Left lung (tissue), 14 donors: ENCODE measurements at places on chromosomes 12 and 14. TPM values are rescaled to one million over a fixed set of nuclear protein-coding genes. Genes with fewer than 3 reads are reported as not detected.
A peak's percentile ranks its signal among the peaks of the same experiment; 100 is the strongest.

- H3K4me3 ChIP-seq, result no peak overlapping the region
- H3K27me3 ChIP-seq, result no peaks in the 10 kb centered on the region
- no peak for DNase-seq
These were observed 157.1 kb upstream of the TMTC1 start for GRCh38 chr12:29940811-29941210.

DNA sequence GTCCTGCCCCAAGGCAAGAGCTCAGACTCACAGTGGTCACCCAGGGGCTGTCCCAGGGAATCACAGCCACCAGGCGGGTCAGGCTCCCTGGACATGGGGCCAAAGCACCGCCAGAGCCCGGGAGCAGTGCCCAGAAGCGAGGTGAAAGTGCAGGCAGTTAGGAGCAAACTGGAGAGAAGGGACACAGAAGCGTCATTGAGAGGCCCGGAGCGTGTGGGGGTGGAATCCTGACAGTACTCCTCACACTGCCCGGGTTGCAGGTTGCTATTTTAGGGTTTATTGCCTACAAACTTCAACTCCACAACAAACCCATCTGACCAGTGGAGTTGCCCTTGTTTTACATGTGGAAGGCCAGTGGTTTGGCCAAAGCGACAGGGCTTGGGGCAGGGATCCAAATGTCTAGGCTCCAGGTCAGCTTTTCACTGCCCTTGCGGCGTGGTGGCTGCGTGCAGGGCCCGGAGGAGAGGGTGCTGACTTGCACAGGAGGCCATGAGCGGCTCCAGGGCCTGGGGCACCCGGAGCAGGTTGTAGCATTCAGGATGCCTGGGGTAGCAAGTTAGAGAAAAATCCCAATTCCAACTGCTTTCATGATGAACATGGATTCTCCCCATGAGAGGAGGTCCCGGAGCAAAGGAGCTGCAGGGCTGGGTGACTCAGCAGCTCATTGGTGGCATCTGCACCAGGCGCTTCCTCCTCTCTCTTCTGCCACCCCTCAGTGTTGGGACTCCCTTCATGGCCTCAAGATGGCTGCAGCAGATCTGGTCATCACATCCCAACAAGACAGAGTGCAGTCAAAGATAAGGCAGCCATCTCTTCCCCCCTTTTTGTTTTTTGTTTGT, 112.3 kb upstream of the NCOR2 start:
- H3K4me3 ChIP-seq, result no peak overlapping the region
- peaks cover 73% of the 10 kb centered on the region for H3K4me1 ChIP-seq
- no peaks in the 10 kb centered on the region for H3K27me3 ChIP-seq

- DNase-seq, result no peak
- no peaks in the 10 kb centered on the region for H3K27me3 ChIP-seq
- no peak overlapping the region for H3K4me3 ChIP-seq
- H3K36me3 ChIP-seq, result no peaks in the 10 kb centered on the region
These were observed 192.1 kb upstream of the GARIN6 start for GRCh38 chr12:99455350-99456035.

GRCh38 chr12:4241592-4241991, 32.0 kb upstream of the CCND2 start:
- peaks cover 30% of the 10 kb centered on the region for H3K27me3 ChIP-seq
- H3K4me3 ChIP-seq, result no peak overlapping the region
- no peak for DNase-seq

The WNT1 gene
- total RNA-seq, result not detected

- no peak overlapping the region for H3K4me3 ChIP-seq
- DNase-seq, result no peak
- H3K27me3 ChIP-seq, result no peaks in the 10 kb centered on the region
- no peak overlapping the region for H3K27ac ChIP-seq
- H3K36me3 ChIP-seq, result no peaks in the 10 kb centered on the region
These were observed 86.2 kb downstream of the HELB start for GRCh38 chr12:66388517-66388916.

DNA sequence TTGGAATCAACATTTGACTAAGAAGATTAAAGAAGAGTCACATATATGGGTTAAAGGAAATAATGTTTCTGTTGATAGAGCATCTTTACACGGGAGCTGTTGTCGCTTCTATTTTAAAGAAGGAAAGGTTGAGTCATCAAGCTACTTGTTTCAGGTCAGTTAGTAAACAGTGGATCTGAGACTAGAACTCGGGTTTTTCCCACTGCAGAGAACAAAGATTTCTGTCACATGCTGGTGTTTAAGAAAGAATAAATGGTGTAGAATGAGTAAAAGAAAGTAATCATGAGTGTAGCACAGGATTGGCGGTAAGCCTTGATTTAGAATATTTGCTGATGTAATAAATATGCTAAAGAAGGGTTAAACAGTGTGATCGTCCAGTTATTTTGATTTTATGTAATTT, 455.5 kb downstream of the AEBP2 start:
- H3K4me1 ChIP-seq, result no peaks in the 10 kb centered on the region
- H3K36me3 ChIP-seq, result no peaks in the 10 kb centered on the region
- no peak overlapping the region for H3K4me3 ChIP-seq
- H3K27ac ChIP-seq, result no peak overlapping the region
- H3K27me3 ChIP-seq, result no peaks in the 10 kb centered on the region

DNA sequence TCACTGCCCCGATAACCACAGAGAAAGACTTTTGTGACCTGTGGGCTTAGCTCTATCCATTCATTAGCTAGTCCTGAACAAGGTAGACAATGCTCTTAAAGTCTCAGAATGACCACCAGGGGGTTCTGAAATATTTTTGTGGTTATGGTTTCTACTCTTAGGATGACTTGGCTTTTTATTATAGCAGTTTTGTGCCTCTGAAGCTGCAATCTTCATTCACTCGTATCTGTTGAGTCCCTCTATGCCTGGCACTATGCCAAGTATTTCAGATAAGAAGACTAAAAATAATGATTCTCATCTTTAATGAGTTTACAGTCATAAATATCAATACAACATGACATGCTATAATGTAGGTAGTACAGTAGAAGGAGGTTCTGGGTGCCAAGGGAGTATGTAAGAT, 130.8 kb upstream of the TRHDE start:
- DNase-seq, result no peak
- no peak overlapping the region for H3K4me3 ChIP-seq
- H3K4me1 ChIP-seq, result no peaks in the 10 kb centered on the region
- no peaks in the 10 kb centered on the region for H3K27me3 ChIP-seq

GRCh38 chr12:62372825-62373224, 93.8 kb upstream of the MON2 start:
- no peak overlapping the region for H3K4me3 ChIP-seq
- H3K27ac ChIP-seq, result no peak overlapping the region
- H3K27me3 ChIP-seq, result no peaks in the 10 kb centered on the region
- peaks cover 10% of the 10 kb centered on the region for H3K4me1 ChIP-seq

DNA sequence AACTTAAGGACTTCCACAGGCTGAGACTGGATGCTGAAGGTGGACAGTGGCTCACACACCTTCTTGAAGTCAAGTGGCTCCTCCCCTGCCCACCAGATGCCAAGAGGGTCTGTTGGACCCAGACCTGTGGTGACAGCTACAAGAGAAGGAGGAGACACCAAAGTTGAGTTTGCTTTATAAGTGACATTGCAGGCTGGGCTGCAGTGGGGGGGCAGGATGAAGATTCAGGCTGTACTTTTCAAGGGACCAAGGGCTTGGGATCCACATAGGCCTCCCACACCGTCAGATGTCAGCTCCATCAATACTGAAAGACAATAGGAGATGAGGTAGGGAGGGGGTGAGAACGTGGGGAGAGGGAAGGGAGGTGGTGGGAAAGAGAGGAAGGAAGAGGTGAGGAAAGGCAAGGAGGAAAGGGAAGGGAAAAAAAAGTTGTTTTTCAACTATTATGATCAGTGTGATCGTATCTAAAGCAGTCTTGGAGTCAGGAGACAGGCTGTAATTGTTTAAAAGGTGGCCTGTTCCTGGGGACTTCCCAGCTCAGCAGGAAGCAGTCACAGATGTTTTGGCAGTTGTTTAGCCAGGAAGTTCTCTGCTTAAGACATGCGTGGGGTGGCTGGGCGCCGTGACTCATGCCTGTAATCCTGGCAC, 84.1 kb upstream of the RESF1 start:
- no peaks in the 10 kb centered on the region for H3K4me1 ChIP-seq
- H3K27ac ChIP-seq, result peak overlapping the region; percentile 74
- peak; percentile 58 for DNase-seq
- no peak overlapping the region for H3K4me3 ChIP-seq
- H3K27me3 ChIP-seq, result no peaks in the 10 kb centered on the region

- DNase-seq, result no peak
- H3K27ac ChIP-seq, result no peak overlapping the region
- H3K4me3 ChIP-seq, result no peak overlapping the region
These were observed 5.0 kb upstream of the FGF6 start for GRCh38 chr12:4450551-4451112.

- no peak for DNase-seq
- H3K36me3 ChIP-seq, result peaks cover 39% of the 10 kb centered on the region
- no peak overlapping the region for H3K4me3 ChIP-seq
- no peaks in the 10 kb centered on the region for H3K27me3 ChIP-seq
These were observed 112.4 kb downstream of the PPP1R12A start for GRCh38 chr12:79822475-79822874.

DNA sequence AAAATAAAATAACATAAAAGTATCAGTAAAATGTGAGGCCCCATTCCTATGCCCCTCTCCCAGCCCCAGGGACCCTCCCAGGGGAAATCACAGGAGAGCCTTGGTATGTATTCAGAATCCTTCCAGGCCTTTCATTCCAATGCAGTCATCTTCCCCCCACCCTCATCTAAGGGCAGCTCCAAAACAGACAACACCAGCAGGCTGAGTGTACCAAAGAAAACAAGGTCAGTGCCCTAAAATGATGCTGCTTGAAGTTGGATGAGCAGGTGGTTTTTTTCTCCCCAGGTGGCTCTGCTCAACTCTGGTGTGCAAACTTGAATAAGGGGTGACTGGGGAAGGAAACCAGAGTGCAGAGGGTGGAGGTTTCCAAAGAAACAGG, 56.2 kb downstream of the TSPAN9 start:
- H3K36me3 ChIP-seq, result no peaks in the 10 kb centered on the region
- DNase-seq, result peak; percentile 46
- no peak overlapping the region for H3K4me3 ChIP-seq
- H3K27ac ChIP-seq, result no peak overlapping the region
- H3K27me3 ChIP-seq, result peaks cover 32% of the 10 kb centered on the region
- peaks cover 53% of the 10 kb centered on the region for H3K4me1 ChIP-seq

DNA sequence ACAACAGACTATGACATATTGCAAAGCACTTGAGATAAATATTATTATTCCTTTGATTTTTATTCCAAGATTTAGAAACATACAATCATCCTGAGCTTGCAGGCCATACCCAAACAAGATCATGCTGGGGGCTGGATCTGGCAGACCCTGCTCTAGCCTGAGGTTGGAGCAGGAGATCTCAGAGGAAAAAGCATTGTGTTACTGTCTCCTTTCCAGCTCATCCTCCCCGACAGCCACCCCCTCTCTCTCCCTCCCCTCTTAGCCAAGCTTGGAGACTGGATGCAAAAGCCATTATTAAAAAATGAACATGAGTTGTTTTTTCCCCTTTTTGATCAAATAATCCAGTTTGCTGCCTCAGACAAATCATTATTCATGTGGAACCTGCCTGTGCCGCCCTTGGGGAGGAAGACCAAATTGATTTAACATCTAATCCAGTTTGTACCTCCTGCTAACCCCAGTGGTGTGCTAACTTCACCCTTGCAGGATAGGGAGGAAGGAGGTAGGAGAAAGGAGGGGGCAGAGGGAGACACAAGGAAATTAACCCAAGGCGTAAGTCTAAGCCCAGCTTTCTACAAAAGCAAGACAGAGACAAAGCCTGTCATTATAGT, 565.8 kb upstream of the TBX3 start:
- H3K4me1 ChIP-seq, result no peaks in the 10 kb centered on the region
- no peak overlapping the region for H3K4me3 ChIP-seq
- no peak for DNase-seq
- no peak overlapping the region for H3K27ac ChIP-seq

DNA sequence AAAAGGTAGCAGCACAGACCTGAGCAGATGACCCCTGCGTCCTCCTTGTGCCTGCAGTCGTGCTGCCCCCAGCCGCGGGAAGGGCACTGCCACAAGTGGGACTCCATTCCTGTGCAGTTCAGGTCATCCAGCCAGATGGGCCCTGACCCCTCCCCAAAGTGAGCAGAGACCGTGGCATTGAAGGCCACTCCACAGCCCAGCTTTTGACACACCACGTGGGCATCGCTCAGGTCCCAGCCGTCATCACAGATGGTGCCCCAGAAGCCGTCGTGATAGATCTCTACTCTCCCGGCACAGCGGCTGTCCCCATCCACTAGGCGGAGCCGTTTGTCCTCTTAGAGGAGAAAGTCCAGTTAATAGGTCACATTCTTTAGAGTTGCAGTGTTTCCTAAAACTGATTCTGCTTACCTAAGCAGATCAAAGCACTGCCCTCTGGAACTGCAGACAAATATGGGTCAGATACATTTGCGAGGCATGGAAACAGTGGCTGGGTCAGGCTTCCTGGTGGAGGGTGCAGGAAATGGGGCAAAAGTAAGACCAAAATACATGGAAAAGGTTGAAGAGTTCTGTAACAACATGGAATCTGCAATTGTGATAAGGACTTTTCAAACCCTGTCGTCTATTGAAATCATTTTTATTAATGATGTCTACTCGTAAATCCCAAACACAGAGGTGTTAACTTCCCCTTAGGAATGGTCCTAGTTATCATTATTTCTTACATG, 69.4 kb downstream of the CD163L1 start:
- DNase-seq, result peak; percentile 34
- H3K36me3 ChIP-seq, result no peaks in the 10 kb centered on the region
- H3K4me1 ChIP-seq, result no peaks in the 10 kb centered on the region
- H3K4me3 ChIP-seq, result no peak overlapping the region
- H3K27ac ChIP-seq, result no peak overlapping the region

GRCh38 chr14:104108570-104109541, 23.4 kb downstream of the ASPG start:
- no peaks in the 10 kb centered on the region for H3K36me3 ChIP-seq
- H3K4me3 ChIP-seq, result no peak overlapping the region
- no peak for DNase-seq
- H3K27me3 ChIP-seq, result no peaks in the 10 kb centered on the region
- no peaks in the 10 kb centered on the region for H3K4me1 ChIP-seq

The KLRC2 gene
- not detected for total RNA-seq

GRCh38 chr12:50004696-50005095, 20.6 kb downstream of the RACGAP1 start:
- H3K4me3 ChIP-seq, result no peak overlapping the region
- peaks cover 42% of the 10 kb centered on the region for H3K36me3 ChIP-seq
- DNase-seq, result no peak
- no peaks in the 10 kb centered on the region for H3K4me1 ChIP-seq

GRCh38 chr12:113601656-113602263, 130.1 kb upstream of the LHX5 start:
- peaks cover 43% of the 10 kb centered on the region for H3K27me3 ChIP-seq
- no peak overlapping the region for H3K27ac ChIP-seq
- H3K4me1 ChIP-seq, result no peaks in the 10 kb centered on the region
